Cardiac septum (tissue), 1 donor: ENCODE measurements at places on chromosomes 11 and 22. TPM values are rescaled to one million over a fixed set of nuclear protein-coding genes. Genes with fewer than 3 reads are reported as not detected.

Gene DCHS1
- 9.2 TPM for total RNA-seq

Gene LUZP2
- total RNA-seq = 0.67 TPM

Gene PKDREJ
- total RNA-seq = 0.11 TPM

Gene APOA4
- not detected for total RNA-seq

DNA sequence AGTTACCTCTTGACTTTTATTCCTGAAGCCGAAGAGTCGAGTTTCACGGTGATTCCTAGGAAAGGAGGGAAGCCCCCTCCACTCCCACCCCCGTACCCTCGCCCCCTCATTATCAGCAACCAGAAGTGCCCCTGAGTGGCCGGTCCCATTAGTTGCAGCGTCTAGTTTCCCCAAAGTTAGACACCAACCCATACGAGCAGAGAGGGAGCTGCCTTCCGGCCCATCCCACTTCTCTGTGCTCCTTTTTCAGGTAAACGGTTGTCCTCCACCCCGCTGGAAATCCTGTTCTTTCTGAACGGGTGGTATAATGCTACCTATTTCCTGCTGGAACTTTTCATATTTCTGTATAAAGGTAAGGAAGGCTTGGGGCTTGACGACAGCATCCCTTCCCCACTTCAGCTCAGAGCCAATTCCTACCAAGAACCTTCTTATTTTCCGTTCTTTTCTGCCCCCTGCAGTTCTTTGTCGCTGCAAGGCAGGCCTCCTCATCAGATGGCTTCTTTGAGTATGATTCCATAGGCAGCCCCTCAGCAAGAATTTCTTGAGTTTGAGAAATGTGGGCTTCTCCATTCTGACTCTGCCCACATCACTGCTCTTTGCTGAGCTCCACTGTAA lies 701 bp downstream of the TMEM216 start:
- DNase-seq = no peak

DNA sequence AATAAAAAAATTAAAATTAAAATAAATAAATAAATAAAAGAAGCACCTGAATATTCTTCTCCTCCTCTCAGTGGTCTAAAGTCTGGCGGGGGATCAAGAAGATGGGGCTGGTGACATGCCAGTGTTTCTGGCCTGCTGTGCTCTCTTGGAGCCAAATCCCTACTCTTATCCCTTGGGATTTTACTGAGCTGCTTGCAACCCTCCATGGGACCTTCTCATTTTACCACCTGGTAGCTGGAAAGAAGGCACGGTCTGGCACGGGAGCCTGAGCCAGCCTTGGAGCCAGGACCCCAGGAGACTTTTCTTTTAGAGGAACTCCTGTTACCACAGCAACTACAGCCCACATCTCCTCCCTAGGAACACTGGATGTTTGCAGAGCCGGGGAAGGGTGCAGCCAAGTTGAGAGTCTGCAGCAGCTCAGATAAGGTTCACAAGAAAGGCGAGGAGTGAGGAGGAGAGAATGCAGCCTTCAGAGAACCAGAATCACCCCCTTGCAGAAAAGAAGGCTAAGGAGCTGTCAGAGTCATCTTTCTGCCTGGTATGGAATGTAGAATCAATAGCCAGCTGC lies 21.4 kb downstream of the CD6 start:
- DNase-seq = no peak

DNA sequence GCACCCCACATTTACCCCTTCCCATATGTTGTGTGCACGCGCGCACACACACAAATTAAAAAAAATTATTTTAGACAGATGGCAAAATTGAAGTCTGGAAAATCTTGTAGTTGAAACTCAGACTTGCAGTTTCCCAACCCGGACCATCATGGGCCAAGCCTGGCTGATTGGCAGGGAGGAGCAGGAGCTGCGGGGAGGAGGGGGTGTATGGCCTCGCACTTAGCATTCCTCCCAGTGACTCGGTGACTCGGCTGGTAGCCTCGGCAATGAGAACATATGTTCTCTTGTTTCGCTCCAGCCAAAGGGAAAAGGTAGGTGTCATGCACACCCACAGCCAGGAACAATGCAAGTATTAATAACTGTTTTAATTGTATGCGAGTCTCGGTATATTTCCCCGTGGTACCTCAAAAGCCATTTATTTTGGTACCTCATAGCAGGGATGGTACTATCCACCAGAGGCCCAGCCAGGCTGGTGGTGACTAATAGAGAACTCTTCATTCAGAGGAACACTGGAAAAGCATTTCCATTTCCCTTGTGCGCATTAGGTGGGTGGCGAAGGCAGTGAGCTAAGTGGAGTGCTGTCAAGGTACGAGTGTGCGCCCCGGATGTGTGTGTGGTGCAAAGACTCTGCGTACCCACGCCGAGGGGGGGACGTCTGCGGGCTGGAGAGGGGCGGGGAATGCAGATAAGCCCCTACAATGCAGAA lies 92.5 kb downstream of the DSCAML1 start:
- no peak for DNase-seq

DNA sequence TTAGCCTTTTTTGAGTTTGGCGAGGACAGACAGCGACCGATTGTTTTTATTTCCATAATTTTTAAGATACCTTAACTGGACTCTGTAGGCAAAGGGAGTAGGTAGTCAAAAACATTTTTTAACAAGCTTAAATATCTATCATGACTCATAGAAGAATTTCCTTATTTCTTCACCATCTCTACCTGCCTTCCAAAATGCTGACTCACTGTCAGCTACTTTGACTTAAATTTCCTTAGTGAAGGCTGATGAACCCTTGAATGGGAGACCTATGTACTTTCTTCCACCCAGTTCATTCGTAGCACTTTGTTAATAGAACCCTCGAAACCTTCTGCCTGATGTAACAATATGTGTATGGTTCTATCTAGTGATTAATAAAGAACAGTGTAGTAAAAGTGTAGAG lies 1.1 kb upstream of the MTMR2 start:
- DNase-seq = no peak

DNA sequence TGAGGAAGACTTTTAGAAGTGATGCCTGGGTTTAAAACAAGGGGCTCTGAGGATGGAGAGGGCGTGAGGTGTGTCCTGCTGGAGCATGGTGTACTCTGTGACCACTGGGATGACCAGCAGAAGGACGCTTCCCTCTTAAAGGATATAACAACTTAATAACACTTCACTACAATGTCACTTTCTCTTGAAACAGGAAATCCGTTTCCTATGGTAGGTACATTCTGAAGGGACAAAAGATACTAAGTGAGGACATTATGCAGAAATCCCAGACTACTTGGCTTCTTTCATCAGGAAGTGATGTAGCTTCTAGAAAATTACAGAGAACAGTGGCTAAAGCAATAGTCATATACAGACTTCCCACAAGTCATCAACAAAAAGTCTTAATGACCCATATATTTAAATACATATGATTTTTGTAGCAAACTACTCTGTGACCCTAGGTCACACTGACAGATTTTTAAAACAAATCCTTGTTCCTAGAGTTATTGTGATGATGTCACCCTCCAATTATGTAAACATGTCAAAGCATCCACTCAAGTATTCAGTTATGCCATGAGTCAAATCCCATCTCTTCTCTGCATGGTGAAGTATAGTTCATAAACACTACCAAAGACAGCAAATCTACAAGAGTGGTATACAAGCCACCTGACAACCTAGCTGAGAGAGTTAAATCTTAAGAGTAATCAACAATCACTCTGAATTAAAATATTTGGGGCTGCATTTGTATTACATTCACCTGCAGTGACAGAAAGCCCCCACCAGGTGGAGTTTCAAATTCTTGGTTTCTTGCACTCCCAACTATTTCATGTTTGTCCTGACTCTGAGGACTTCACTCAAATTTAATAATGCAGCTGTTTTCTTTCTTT lies 32.8 kb downstream of the PITPNB start:
- DNase-seq = no peak

DNA sequence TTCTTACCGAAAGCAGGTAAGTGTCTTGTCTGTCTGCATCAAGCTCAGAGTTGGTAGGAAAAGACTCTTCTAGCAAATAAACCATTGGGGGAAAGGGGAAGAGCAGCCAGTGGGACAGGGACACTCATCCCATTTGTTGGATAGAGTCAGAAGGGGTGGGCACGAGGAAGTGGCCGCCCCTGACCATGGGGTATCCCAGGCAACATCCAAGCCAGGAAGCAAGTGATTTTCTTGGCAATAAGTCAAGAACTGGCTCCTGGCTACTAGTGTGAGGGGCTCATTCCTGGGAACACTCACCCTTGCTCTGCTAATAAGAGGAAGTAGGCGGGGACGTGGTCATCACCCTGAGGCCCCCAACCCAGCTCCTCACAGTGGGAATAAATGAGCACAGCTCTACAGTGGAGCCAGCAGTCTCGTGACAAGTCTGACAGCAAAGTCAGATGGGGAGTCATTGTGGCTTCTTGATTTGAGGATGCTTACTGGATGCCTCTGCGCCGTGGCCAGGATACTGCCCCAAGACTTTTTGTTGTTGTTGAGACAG lies 6.7 kb downstream of the SLC25A18 start:
- DNase-seq = no peak

- DNase-seq = no peak
Observed at GRCh38 chr11:24155792-24156191, 341.1 kb upstream of the LUZP2 start.

GRCh38 chr11:30991802-30992512 lies 377.6 kb downstream of the DCDC1 start:
- no peak for DNase-seq

GRCh38 chr22:17402293-17402692 lies 33.0 kb downstream of the CECR2 start:
- DNase-seq = no peak

DNA sequence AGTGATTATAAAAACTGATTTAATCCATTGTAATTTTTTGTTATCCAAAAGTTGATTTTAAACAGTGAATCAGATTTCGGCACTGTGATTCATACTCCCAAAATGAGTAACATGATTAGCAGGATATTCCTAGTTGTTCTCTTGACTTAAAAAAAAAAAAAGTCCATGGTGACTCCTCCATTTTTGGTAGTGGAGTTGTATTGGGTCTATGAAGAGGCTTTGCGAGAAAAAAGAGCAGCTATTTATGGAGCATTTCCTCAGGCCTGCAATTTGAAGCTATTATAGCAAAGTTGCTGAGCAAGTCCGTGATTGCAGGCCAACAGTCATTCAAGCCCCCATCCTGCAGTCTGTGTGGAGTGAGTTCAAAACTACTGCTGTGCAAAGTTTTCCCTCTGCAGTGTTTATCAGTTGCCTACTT lies 28.8 kb downstream of the YAP1 start:
- DNase-seq = no peak

DNA sequence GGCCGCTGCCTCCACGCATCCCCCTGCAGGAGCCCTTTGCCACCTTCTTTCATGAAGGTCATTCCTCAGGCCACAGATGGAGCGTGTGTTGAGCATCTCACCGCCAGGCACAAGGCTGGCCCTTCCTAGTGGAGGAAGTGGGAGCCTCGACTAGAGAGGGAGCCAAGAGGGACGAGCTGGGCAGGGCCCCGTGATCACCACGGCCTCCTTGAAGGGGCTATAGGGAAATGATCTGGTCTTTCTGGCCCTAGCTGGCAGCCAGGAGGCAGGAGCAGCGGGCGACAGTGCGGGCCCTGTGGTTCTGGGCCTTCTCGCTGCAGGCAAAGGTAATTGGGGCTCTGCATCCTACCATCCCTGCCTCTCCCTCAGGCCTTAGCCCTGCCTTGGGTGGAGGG lies 49.1 kb downstream of the PISD start:
- no peak for DNase-seq

- no peak for DNase-seq
Observed at GRCh38 chr11:75538150-75538942, 12.6 kb upstream of the GDPD5 start.

- DNase-seq = no peak
Observed at GRCh38 chr22:24108073-24108472, 73.2 kb upstream of the SUSD2 start.

GRCh38 chr11:27616711-27617110 lies 83.5 kb downstream of the BDNF start:
- DNase-seq = no peak

- no peak for DNase-seq
Observed at GRCh38 chr11:80587906-80588305, 1147.1 kb upstream of the TENM4 start.

GRCh38 chr11:125517116-125517770 lies 21.2 kb upstream of the FEZ1 start:
- DNase-seq = no peak

DNA sequence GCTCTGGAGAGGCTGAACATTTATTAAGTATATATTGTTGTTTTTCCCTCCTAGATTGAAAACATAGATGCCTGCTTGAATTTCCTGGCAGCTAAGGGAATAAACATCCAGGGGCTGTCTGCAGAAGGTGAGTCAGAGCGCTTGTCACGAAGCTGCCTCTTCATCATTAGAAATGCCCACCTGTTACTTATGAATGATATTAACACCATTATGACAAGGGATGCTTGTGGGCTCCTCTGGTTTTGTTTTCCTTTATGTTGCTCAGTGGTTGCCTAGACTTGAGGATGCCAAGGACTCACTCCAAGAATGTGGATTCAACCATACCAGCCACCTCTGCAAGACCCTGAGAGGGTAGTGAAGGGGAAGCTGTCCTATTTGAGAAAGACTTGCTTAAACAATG lies 156.2 kb downstream of the NAV2 start:
- no peak for DNase-seq

DNA sequence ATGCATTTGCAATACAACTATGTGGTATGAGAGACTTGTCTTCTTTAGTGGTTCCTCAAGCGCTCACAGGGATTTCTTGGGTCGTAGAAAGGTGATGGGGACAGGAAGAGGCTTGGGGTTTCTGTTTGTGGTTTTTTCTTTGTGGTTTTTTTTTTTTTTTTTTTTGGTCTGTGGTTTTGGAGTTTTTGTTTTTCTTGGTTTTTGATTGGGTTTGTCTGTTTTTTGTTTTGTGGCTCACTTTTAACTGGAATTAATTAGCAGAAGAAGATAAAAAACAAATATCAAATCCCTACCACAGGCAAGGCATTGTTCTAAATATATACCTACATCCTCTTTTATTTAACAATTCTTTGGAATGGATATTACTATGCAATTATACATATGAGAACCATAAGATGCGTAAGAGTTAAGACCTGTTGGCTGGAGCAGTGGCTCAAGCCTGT lies 5.5 kb downstream of the TTC28 start:
- no peak for DNase-seq

GRCh38 chr11:132402071-132402684 lies 1031.8 kb downstream of the NTM start:
- no peak for DNase-seq

- DNase-seq = no peak
Observed at GRCh38 chr11:43486141-43486540, 127.4 kb downstream of the TTC17 start.

DNA sequence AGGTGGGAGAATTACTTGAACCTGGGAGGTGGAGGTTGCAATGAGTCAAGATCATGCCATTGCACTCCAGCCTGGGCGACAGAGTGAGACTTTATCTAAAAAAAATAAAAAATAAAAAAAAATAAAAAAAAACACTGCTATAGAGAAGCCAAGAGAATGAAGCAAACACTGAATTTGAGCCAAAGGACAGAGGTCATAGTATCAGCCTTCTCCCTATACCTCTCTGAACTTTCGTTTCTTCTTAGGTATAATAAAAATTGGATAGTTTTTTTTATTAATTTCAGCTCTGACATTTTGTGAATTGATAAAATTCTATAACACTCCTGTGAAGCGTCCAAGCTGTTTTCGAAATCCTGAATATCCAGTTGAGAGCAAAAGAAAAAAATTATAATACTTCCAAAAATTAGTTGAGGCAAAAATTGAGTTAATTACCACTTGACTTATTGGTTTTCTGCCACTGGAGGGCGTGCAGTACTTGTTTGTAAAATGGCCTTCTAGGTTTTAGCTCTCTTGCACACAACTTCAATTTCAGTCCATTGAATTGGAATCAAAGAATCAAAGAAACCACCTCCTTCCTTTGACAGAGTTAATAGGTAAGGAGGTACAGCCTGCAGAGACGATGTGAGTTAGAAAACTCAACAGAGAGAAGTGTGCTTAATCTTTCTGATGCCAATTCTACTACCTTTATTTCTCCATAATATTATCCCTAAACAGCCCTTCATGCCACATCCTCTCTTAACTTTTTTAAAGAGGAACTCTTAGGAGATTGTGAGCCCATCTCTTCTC lies 143.2 kb downstream of the BBOX1 start:
- no peak for DNase-seq
